ENCODE measurements at places on chromosomes 5 and 9.

DNA sequence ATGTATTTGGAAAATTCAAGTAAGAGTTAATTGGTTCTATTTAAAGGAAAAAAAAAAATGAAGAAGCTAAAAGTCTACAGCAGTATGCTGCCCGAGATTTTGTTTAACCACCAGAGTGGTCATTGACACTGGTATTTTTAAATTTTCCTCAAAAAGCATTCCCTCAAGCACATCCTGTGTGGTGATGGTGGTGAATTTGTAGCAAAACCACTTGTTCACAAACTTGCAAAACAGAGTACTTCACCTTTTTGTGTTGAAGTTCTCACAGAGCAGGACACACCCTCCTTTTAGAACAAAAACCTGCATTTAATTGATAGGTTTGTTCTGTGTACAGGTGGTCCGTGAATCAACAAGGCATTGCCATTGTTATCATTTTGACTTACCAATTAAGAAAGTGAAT lies 374.2 kb downstream of the EFNA5 start:
- no peak for DNase-seq

- no peak for DNase-seq
Measured at GRCh38 chr5:170813231-170813630, 29.7 kb downstream of the GABRP start.

DNA sequence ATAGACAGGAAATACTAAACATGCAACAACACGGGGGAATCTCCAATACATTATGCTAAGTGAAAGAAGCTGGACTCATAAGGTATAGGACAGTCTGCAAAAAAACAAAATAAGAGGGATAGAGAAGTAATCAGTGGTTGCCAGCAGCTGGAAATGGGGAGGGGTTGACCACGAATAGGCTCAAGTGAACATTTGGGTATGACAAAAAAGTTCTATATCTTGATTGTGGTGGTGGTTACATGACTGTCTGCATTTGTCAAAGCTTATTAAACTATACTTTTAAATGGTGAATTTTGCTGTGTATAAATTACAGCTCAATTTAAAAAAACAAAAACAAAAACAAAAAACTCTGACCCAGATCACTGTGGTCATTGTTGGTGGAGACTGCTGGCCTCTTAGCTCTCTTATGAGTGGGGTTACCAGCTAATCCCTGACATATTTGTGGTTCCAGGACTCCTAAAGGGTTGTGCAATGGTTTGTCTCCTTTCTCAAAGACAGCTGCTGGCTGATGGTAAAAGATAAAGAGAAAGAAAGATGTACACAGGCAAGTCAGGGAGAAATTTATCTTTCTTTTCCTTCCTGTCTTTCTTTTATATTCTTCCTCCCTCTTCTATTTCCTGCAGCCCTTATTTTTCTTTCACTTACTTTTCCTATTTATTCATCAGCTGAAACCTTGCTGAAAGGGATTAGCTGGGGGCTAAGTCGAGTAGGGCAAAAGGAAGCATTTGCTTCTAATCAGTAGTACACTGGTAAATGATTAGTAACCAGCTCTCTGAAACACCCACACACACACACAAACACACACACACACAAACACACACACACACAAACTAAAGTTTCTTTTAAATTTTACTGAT lies 42.6 kb upstream of the APC start:
- DNase-seq: no peak

GRCh38 chr5:171965745-171966144 lies 40.7 kb downstream of the FBXW11 start:
- no peak for DNase-seq

DNA sequence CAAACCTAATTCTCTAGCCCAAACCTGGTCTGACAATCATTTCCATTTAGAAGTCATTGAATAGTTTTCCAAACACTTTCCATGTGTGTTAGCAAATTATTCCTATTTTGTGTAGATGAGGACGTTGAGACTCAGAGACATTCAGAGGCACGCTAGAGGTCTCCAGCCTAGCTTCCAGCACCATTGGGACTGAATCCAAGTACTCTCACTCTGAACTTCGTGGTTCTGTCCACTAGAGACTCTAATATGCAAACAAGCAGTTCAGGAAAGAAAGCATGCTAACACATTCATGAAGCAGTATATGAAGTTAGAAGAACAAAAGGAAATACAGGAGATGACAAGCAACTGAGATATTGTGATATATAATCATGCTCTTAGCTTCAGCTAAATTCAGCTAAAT lies 354.8 kb downstream of the NTRK2 start:
- peak; percentile 85 for DNase-seq

- DNase-seq: no peak
Measured at GRCh38 chr9:34443976-34444375, 14.4 kb downstream of the FAM219A start.

DNA sequence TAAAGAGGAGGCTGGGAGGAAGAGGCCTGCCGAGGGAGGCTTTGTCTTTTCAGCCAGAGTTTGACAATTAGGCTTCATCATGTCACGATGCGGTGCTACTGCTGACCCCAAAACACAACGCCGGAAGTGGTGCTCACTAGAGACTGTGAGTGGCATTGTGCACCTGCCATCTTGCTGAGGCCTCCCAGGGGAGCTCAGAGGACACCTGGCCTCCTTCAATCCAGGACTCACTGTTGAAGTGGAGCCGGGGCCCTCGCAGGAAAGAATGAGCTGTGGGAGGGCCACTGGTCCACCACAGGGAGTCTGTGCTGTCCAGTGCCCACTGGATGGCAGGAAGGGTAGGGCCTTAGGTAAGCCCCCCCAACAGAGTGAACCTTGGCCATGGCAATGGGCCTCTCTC lies 12.7 kb upstream of the SLC25A48 start:
- no peak for DNase-seq

GRCh38 chr5:171207256-171207847 lies 101.7 kb upstream of the TLX3 start:
- DNase-seq: no peak

DNA sequence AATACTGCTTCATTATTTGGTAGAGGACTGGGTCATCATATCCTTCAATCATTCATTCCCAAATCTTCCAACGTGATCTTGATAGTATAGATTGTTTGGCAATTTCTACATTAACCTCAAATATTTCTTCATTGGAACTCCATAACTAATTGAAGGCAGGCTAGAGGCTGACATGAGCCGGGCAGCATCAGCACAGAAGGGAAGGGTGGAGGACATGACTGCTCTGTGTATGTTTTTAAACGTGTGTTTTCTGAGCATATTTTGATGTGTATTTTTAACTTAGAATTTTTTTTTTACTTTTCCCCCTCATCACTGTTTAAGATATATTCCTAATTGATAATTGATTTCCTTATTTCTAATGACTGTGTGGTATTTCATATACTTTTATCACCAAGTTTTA lies 12.6 kb downstream of the DDX4 start:
- no peak for DNase-seq

GRCh38 chr5:170691657-170692056 lies 91.9 kb upstream of the GABRP start:
- no peak for DNase-seq

DNA sequence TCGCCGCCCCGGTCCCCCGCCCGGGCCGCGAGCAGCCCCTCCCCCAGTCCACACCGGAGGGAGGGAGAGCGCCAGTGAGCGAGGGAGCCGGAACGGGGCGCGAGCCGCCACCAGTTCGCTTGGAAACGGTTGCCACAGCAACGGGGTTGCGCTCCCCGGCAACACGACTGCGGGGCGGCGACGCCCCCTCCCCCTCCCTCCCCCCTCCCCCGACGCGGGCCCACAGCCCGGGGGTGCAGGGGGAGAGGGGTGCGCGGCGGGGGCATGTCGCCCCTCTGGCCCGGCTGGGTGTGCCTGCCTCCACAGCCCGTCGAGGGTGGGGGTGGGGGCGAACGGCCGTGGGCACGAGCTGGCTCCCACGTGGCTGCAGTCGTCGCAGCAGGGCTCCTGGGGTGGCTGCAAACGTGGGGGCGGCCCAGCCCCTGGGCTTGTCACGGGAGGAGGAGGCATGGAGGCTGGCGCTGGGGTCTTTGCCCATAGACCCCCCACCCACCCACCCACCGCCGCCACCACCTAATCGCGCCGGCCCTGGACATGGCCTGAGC lies 524 bp downstream of the PRR7 start:
- DNase-seq: peak; percentile 75

GRCh38 chr9:135239100-135239768 lies 151.8 kb downstream of the OLFM1 start:
- no peak for DNase-seq

DNA sequence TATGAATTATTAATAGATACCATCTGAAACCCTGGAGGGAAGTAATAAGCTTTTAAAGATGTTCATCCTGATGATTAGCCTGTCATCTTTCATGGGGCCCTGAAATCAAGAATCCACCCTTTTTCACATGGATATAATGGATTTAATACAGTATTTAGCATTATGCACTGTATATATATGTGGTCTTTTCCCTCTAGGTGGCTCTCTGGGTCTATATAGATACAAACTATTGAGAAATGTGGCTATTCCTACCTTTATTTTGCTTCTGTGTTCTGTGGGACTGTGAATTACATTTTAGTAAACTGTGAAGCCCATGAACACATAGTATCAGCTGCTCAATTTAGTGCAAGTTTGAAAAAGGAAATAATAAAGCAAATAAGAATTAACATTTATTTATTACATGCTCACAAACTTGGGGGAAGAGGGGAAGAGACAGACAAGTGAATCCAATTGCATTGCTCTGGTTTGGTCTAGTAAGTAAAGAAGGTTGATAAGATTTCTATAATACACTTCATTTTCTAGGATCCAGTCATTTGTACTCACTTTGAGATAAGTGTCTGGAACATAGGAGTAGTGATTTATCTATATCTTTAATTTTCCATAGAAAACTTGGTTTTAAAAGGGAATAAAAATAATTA lies 112.2 kb downstream of the SCAMP1 start:
- no peak for DNase-seq

GRCh38 chr9:24602693-24603352 lies 57.1 kb upstream of the IZUMO3 start:
- no peak for DNase-seq

DNA sequence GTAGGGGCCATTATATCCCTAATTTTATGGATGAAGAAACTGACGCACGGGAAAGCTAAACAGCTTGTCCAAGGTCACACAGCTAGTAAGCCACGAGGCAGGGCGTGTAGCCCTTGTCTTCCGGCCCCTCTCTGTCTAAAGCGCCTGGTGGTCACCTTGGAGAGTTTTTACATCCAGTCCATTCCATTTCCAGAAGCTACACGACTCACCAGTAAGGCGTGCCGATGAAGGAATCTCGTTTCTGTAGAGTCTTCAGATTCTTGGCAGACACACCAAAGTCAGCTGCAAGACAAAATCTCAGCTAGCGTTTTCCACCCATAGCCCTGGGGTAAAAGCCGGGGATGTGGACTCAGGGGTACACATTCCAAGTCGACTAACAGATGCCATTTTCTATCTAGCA lies 80.5 kb downstream of the STK10 start:
- DNase-seq: no peak

DNA sequence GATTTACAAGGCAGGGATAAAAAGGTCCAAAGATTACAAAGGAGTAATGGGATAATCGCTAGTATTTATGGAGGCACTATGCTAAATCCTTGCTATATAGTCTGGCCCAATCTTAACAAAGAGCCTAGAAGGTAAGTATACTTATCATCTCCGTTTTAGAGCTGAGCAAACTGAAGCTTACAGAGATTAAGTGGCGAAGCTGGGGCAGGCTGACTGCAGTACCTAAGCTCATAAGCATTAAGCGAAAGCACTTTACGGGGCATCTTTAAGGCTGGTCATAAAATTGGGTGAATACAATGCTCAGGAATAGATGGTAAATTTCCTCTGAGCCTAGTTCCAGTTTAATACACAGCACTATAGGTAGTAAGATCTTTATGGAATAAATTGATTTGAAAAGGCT lies 30.0 kb upstream of the ZNF366 start:
- no peak for DNase-seq

DNA sequence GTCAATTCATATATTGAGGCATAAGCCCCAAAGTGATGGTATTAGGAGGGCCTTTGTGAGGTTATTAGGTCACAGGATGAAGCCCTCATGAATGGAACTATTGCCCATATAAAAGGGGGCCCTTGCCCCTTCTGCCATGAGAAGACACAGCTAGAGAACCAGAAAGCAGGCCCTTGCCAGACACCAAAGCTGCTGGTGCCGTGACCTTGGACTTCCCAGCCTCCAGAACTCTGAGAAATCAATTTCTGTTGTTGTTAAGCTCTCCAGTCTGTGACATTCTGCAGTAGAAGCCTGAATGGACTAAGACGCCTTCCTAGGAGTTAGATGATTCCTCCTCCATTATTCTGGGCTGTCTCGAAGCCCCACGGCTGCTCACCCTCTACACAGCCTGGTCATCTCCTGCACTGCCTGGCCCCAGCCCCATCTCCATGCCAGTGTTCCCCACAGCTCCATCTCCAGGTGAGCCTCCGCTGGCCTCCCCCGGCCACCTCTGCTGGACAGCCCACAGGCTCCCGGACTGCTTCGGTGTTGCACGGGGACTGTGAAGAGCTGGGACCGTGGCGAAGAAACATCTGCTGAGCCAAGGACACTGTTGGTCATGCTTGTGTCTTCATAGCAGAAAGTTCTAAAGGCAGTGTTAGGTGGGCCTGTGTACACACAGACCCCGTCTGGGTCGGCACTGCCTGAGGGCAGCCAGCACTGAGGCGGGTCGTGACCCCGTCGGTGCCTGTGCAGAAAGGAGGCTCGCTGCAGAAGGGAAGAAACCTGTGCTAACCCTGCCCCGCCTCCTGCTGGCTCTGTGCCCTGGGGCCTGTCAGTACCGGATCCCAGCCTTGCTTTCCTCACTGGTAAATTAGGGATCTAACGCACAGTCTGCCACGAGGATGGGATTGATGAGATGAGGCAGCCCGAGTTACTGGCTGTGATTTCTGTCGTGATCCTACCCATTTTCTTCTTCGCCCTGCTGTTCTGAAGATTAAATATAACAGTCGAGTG lies 55.1 kb upstream of the CNOT6 start:
- DNase-seq: no peak

DNA sequence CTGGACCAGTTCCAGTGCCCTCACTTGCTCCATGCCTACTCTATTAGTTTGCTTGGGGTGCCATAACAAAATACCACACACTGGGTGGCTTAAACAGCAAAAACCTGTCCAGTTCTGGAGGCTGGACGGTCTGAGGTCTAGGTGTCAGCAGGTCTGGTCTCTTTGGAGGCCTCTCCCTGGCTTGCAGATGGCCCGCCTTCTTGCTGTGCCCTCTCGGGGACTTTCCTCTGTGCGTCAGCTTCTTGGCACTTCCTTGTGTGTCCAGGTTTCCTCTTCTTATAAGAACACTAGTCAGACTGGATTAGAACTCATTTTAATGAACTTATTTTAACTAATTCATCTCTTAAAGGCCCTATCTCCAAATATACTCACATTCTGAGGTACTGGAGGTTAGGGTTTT lies 97.2 kb downstream of the CARTPT start:
- DNase-seq: no peak

DNA sequence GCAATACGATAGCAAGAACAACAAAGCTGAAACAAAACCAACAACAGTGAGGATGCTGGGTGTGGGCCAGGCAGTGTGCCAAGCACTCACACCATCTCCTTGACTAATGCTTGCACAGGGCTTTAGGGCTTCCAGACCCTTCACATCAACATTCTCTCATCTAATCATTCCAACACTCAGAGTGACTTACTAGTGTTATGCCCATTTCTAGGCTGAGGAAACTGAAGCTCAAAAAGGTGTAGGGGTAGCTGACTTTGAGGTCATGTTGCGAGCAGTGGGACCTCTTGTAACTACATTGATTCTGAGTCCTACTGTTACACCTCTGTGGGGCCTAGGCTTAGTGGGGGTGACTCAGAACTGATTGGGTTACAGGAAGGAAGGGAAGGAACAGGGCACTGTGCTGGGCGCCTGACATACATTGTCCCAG lies 9.7 kb downstream of the ANGPTL2 start:
- no peak for DNase-seq

Measured in putamen (tissue), 1 donor.